ENCODE measurements at places on chromosomes 11 and 22.

DNA sequence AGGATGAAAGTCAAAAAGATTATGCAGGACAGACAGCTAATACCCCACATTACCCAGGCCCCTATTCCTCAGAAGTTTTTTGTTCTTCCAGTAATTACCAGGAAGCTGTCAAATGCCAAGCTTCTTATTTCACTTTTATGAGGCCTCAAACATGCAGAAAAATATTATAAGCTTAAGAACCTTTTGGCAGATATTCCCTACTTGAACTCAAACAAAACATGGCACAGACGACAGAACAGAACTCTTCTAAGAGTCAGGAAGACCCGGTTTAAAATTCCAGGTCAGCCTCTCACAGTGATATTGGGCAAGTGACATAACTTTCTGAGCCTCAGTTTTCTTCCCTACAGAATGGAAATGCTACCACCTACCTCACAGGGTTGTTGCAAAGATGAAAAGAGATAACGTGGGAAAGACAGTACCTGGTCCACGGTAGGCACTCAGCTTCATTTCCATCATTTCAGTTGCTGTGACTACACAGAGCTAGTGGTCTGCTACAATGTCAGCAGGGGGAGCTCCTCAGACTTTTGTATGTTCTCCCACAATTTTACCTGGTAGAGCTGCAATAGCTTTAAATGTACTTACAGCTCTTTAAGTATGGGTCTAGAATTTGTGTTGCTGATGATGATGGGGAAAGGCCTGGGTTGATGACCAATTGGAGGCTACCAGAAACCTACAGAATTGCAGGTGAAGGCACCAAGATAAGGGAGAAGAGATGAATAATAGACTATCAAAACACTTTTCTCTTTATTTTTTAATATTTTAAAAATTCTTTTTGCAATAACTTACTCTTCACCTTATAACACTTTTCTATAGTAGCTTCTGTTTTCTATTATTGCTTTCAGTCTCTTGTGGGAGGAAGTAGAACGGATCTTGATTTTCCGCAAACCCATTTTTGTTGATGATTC is 98.3 kb upstream of the CHRM4 start:
- DNase-seq = peak; percentile 4

DNA sequence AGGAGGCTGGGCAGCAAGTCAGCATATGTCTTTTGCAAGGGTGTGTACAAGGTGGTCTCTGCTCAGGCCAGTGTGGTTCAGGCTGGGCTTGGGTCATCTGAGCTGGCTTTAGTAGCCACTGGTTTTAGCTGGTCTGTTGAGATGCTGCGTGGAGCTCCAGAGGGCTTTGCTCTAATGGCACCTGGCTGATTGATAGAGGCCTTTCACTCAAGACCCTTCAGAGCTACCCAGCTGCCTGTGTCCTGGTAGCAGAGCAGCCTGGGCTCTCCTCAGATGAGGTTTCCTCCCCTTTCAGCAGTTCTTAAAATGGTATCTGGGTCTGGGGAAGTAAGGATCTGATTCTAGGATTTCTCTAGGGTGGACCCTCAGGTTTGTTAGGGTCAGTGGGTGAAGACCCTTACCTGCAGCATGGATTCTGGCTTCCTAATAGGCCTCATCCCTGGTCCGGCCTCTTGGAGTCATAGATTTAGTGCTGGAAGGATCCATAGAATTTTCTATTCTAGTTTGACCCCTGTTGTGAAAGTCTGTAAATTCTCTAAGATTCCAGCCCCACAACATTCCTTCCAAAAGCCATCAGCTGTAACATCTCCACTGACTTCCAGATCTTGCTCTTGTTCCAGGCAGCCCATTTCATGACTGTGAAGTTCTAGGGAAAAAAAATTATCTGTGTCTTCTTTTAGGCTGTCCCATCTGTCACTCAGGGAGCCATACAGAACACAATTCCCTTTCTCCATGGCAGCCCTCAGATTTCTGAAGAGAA is 190.2 kb upstream of the ZBED5 start:
- no peak for DNase-seq

GRCh38 chr11:64722141-64723065 is 594 bp downstream of the NRXN2 start:
- DNase-seq = no peak

GRCh38 chr11:105389952-105390351 is 219.9 kb upstream of the GRIA4 start:
- DNase-seq = no peak

DNA sequence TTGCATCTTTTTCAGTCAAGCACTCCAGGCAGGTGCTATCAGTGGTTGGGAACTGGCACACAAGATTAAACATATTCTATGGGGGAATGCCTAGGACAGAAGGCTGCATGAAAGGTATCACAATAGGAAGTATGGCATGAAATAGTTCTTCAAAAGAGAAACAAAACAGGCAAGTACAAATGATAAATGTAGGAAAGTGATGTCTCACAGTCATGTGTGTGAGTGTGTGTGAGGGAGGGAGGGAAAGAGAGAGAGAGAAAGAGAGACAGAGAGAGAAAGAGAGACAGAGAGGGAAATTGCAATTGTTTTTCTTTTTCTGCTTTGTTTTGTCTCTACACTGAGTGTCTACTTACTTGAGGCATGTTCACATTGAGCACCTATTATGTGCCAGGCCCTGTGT is 456.3 kb downstream of the MIAT start:
- no peak for DNase-seq

DNA sequence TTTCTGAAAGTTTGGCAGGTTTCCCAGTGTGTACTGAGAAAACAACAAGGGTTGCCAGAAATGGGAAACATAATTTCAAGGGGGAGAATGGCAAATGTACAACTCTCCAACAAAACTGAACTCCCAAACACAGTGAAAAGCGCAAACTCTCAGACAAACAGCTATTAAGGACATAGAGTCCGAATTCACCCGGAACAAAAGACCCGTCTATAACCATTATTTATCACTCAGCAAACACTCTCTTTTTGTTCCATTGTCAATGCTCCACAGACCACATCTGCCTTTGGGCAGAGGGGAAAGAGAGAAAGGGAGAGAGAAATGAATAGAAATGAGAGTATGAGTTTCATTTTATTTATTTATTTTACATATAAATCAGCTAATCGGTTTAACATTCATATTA is 21.7 kb downstream of the KIRREL3 start:
- no peak for DNase-seq

- no peak for DNase-seq
Measured at GRCh38 chr11:115269191-115269950, 234.8 kb downstream of the CADM1 start.

DNA sequence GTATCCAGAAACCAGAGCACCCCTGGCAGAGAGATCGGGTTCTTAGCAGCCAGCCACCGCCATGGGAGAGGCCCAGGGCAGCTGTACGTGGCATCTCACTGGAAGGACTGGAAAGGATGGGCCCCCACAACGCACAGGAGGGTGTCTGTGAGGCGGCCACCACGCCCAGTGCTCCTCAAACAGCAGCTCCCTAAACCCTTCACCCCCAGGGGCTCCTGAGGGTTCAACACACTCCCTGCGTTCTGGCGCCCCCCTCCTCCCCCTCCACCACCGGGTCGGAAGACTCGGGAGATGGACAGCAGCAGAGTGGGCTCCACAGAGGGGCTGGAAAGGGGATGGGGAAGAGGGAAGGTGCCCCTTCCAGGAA is 1.1 kb downstream of the MAPK12 start:
- no peak for DNase-seq

All from cerebellar nuclear complex (tissue), 1 donor.